ENCODE measurements at places on chromosomes 5 and 9. TPM values are rescaled to one million over a fixed set of nuclear protein-coding genes. Genes with fewer than 3 reads are reported as not detected.
A peak's percentile ranks its signal among the peaks of the same experiment; 100 is the strongest.

Gene C9
- 0.05 TPM for polyA plus RNA-seq

DNA sequence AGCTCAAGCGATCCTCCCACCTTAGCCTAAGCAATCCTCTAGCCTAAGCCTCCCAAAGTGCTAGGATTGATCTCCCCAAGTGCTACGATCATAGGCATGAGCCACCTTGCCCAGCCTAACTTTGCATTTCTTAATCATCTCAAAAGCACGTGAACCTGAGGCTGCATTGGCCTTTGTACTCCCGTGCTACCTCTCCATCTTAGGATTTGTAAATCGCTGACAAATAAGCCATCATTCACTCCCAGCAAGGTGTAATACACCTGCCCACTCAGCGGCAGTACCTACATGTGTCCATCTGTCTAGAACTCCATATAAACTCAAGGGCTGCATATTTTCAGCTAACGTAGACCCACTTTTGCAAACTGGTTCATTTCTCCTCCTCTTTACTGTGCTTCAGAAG lies 2.8 kb downstream of the ANKH start:
- DNase-seq: no peak

- DNase-seq: no peak
Measured at GRCh38 chr5:143921525-143922311, 109.8 kb downstream of the HMHB1 start.

Gene SNX2
- polyA plus RNA-seq: 47.1 TPM

DNA sequence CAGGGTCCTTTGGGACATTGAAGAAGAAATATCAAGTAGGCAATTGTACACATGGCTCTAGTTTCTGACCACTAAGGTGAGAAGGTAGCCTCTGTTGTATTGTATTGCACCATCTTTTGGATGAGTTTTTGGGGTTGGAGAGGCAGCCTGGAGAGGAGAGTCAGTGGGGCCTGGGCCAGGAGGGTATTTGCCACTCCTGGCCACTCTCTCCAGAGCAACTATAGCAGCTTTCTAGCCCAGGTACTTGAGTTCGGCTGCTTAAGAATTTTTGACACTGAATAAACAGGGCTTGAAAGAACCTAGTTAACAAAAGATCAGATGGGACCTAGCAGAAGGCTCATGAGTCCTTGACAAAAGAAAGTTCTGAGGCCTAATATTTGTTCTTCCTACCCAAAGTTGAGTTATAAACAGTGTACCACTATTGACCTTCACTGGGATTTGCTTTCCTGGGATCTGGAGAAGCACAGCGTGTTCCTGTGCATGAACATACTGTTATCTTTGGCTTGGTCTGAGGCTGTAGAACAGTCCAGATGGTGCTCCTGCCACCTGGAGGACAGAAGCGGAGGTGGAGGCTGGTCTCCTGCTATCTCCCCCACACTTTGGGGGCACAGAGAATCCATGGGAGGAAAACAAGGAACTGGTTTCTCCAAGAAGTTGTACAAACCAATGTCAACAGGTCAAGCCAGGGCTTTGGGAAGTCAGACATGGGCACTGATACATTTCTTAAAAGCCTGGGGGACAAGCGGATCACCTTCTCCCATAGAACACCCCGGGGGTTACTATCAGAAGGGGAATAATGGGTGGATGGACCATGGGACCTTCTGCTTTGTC lies 110.4 kb upstream of the LIFR start:
- DNase-seq: no peak

Gene PCDHA12
- not detected for polyA plus RNA-seq

Gene RAI14
- 6.0 TPM for polyA plus RNA-seq

- no peak for DNase-seq
Measured at GRCh38 chr9:89006267-89006666, 15.0 kb downstream of the S1PR3 start.

- DNase-seq: peak; percentile 3
Measured at GRCh38 chr5:83472508-83473345, 1.2 kb downstream of the VCAN start.

- no peak for DNase-seq
Measured at GRCh38 chr9:1701113-1701512, 314.0 kb upstream of the SMARCA2 start.

DNA sequence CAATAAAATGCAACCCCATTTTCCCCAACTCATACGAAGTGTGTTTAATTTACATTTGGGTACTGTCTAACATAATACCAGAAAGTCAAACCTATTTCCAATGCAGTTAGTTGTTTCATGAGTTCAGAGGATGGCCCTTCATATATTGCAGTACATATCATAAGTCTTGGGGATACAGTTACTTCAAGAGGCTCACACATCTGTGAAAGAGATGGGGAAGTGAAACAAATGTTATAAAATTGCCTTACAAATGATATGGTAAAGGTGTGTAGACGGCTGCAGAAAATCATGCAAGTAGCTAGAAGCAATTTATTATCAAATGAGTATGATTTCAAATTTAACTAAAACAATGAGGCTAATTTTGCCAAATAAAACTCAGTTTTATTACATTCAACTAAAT lies 219.0 kb upstream of the CDH12 start:
- DNase-seq: no peak

GRCh38 chr5:97041239-97041638 lies 101.2 kb downstream of the LIX1 start:
- DNase-seq: no peak

Gene NDUFS6
- 55.0 TPM for polyA plus RNA-seq

Gene CEMIP2
- 48.3 TPM for polyA plus RNA-seq

DNA sequence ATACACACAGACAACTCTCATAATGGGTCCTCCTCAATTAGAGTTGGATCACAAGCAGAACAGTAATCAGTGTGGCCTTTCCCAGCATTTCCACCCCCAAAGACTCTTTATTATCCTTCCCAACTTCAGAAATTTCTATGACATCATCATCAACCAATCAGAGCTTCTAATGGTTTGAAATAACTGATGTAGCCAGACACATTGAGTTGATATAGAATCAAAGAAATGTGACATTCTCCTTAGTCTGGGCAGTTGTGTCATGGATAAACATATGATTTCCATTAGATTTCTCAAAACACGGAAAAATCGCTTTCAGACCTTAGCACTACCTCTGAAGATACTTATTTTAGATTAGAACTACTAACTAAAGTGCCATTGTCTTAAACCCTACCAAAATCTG lies 75.7 kb upstream of the NFIB start:
- DNase-seq: no peak

Gene GARIN3
- not detected for polyA plus RNA-seq

- no peak for DNase-seq
Measured at GRCh38 chr5:121918238-121918637, 43.5 kb upstream of the SRFBP1 start.

Gene ZDHHC11
- 9.6 TPM for polyA plus RNA-seq

Gene SARDH
- 5.4 TPM for polyA plus RNA-seq

DNA sequence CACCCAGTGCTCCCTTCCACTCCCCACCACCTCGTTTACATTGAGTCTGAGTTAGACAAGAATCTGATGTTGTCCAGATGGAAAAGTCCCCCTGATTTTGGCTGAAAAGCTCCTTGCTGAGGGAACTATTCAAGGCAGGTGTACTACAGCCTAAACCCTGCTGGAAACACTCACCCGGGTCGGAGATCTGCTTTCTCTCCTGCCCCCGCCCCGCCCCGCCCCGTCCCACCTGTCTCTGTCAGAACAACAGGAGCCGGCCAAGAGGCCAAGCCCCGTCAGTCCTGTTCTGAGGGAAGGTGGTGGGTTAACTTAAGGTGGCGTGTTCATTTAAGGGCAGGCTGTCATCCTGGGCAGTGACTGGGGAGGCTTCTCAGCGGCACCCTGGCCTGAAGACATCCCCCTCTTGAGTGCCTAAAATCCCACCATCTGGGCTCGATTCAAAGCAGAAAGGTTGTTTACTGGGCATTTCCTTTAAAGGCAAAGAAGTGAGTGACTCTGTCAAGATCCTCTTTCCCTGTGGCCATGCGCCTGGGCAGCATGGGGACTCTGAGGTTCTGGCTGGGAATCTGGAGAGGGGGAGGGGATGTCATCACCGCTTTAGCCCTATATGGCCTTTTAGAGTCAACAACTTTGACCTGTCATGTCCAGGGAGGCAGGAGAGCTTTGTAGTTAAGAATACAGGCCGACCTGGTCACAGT lies 71.1 kb upstream of the NEURL1B start:
- no peak for DNase-seq

Gene C7
- 31.0 TPM for polyA plus RNA-seq
